ENCODE measurements at places on chromosomes 4 and X.

DNA sequence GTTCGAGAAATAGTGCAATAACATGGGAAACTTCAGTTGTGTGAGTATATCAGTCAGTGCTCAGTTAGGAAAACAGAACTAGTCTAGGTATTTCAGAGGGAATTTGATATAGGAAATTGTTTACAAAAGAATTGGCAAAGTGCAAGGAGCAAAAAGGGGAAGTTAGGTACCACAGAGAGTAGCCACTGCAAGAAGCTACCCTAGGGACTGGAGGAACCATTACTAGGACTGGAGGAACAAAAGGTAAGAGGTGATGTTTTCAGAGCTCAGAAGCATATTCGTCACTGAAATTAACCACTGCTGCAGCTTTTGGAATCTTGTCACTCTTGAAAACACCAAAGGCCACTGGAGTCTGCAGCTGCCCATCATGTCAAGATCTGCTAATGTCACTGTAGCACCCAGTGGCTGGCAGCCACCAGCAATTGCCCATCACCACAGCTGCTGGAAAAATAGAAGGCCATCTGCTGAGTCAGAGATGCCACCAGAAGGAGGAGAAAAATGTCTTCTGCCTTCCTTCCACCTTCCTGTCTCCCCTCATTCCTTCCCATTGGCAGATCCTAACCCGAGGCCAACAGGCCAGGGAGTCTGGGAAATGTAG is 160.6 kb upstream of the RPS6KA3 start:
- no peak for DNase-seq

DNA sequence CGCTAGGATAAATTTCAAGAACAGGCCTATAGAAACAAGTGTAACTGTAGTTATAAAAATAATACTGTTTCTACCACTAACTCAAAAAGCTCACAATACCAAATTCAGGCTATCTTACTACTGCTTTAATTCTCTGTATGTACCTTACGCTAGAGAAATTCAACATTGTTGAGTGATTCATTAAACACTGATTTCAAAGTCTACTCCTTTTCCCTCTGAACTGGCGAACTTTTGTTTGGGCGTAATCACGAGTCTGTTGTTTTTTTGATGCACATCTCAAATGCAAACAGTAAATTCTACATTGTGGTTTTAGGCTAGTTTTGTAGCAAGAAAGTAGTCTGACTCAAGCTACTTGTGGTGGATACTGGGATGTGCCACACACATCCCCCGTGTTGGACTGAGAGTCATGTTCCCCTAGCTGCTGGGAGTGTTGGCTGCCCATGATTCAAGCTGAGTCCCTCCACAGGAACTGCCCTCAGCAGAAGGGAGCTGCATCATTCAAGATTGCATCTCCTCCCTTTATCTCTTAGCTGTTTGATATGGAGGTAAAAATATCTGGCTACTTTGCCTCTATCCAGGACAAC is 406.1 kb downstream of the RAPGEF2 start:
- DNase-seq: no peak

GRCh38 chr4:125105561-125105960 is 209.2 kb upstream of the FAT4 start:
- no peak for DNase-seq

- no peak for DNase-seq
Measured at GRCh38 chr4:163554870-163555465, 60.5 kb downstream of the TMA16 start.

- no peak for DNase-seq
Measured at GRCh38 chr4:173466101-173466500, 63.9 kb downstream of the HAND2 start.

DNA sequence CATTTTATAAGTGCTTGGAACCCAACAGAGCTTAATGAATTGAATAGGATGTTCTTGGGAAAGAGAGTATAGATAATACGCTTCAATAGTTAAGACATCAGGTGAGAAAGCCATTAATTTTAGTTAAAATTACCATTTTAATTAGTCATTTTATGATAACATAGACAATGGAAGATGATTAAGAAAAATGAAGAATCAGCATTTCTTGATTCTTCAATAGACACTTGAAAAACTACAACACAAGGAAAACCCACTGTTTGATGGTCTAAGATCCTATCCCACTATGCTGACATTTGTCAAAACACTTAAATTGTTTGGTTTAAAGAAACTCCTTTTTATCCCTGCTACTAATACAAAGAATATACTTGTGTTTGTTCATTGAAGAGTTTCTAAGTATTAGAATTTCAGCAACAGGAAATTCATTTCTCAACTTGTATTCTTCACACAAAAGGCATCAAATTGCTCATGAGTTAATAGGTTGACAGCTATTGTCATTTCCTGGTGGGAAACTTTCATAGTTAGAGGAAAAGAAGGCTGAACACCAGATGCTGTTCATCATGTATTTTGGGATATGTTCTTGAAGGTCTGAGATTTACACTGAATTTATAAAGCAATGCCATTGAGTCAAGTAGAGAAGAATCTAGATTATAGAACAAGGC is 9.6 kb upstream of the CXCL2 start:
- DNase-seq: no peak

DNA sequence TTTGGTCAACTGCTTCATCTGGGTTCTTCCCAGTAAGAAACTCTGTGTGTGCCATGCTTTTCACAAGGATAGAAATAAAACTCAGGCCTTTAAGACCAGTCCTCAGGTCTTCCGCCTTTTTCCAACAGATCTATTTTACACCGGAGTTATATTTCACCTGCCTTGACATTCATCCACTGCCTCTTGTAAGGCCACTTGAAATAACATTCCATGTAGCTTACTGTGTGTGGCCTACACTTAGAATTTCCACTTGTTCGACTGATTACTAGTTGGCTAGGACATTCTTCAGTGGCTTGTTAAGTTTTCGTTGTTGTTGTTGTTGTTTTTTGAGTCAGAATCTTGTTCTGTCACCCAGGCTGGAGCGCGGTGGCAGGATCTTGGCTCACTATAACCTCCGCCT is 92.8 kb upstream of the UNC5C start:
- no peak for DNase-seq

- DNase-seq: no peak
Measured at GRCh38 chr4:185638093-185638492, 102.8 kb upstream of the PDLIM3 start.

- no peak for DNase-seq
Measured at GRCh38 chr4:153038623-153039311, 102.6 kb downstream of the FHDC1 start.

DNA sequence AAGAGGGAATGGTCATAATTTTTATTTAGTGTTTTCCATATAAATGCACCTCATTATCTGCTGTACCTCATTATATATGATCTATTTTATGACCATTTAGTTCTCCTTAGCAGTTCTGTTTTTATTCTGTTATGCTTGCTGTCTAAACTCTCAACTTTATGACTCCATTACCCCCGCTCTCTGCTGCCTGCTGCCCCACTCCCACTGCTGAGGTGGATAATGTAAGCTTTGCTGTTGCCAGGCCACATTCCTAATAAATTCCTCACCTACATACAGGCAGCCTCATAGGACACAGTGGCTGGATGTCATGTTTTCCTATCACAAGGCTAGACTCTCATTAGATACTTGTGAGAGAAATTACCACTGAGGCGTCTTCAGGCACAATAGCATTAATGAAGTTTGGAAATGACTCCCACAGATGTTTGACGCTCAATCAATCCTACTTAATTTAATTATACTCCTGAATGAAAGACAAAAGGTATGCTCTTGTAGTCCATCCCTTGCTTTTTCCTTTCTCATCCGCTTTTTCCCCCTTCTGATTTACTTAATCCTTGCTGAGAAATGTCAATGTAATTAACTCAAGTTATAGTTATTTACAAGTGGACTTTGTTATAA is 497.5 kb upstream of the IGFBP7 start:
- DNase-seq: no peak

DNA sequence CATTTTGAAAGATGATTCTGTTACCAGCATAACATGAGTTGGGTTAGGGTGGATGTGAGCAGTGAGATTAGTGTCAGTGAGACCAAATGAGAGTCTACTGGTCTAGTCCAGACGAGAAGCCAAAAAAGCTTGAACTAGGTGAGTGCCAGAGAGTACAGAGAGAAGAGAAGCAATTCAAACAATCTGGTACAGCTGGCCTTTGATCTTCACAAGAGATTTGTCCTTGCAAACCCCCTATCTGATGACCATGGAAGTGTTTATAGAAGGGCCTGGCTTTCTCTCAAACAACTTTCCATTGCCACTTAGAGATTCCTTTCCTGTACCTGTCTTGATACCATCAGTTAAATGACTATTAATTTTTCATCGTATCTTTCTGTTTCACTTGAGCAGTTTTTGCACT is 128.5 kb downstream of the PPA2 start:
- no peak for DNase-seq

GRCh38 chr4:94517492-94517891 is 65.8 kb downstream of the PDLIM5 start:
- DNase-seq: no peak
